ENCODE measurements at places on chromosomes 11 and 22.
A peak's percentile ranks its signal among the peaks of the same experiment; 100 is the strongest.

GRCh38 chr11:95595973-95596489, 193.6 kb downstream of the FAM76B start:
- peak; percentile 38 for DNase-seq

- DNase-seq: peak; percentile 66
These were observed 138.7 kb upstream of the E2F8 start for GRCh38 chr11:19379465-19379864.

DNA sequence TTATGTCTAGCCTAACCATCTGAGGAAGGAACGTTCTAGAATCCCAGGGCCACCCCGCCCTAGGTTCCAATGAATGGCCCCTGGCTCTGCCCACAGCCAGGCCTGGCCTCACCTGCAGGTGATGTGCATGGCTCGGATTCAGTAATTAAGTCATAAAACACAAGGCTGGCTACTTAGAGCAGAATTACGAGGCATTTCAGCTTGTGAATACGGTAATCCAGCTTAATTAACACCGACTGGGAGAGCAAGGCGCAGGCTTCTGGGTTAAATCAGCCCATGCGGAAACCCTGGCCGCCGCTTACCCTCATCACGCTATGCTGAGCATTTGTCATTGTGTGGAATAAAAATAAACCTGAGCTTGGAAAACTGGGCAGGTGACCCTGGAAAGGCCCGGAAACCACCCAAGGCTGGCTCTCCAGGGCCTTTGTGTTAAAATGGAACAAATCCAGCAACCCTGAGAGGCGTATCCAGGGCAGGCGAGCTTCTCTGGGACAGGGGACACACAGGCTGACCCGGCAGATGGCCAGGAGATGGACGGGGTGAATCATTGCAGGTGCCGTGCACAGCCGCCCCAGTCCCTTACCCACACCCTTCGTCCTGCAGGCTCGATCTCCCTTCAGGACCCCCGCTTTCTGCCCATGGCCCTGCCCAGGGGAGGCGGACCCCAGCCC, 220.2 kb downstream of the CTTN start:
- DNase-seq: no peak

DNA sequence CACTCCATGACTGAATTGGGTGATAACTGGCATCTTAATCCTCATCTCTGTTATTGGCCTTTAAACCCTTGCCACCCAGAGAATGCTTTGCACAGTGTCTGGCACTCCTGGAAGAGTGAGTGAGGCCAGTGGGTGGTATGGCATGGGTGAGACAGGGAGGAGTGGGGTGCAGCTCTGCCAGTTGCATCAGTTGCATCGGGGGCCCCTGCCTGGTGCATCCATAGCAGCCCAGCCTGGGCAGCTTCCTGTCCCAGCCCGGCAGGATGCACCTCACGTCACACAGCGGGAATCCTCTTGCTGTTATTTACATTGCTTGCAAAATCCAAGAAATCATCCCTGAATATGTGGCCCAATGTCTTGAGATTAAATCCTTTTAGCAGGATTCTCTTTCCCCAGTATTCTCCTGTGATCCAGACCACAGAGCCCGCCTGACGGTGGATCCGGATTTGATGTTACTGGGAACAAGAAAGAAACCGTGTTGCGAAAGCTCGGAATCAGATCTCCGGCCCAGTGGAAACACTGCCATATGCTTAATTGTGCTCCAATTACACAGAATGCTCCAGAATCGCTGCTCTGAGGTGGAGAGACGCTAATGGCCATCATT, 37.6 kb upstream of the MN1 start:
- no peak for DNase-seq

DNA sequence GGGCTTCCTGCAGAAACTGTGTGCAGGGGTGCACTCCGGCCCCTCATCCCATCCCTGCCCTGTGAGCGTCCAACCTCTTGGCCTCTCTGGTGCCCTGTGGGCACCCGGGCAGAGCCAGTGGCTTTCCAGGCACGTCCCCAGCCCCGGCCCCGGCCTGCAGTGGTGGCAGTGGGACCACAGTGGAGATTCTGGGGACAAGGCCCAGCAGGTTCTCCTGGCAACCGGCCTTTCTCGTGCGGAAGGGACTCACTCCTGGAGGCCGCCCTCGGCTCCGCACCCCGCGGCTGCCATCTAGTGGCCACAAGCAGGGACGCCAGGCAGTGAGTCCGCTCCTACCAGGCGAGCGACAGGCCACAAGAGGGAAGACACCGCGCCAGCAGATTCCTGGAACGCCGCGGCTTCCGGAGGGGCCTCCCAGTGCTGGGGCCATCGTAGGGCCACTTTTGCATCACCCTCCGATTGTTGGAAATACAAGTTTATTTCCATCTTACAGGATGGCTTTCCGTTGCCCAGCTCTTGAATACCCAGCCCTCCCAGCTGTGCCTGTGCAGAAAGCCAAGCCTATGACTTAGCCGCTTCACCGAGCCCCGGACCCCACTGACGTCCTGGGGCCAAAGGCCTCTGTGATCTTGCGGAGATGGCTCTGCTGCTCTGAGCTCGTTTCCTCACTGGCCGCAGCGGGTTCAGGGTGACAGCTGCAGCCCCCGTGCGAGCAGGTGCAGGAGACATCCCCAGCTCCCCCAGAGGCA, 357.3 kb downstream of the CTTN start:
- peak; percentile 74 for DNase-seq

DNA sequence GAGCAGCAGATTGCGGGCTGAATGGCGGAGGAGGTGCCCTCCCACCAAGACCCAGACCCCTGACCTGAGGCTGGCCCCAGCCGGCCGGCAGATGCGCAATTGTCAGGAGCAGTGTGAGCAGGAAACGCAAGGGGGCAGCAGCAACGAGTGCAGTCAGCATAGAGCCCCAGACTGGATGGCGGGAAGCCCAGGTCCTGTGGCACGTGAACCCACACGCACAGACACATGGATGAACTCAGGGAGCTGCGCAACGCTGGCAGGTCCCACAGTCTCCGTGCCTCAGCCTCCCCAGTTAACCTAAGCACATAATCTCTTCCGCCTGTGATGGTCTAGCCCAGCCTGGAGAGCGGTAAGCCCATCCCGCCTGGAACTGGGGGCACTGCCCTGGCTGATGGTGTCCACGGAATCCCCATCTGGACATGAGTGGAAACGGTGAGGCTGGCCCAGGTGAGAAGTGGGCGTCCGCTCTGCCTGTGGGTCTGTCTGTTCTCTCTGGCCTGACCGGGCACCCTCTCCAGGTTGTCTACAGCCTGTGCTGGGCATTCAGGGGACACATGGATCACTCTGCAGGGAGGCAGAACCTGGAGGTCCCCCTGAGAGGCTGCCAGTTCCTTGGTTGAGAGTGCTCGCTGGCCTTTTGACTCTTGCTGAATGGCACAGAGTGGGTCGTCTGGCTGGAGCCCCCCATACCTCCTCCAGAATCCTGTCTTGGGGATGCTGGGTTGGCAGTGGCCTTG, 626 bp upstream of the TBX10 start:
- peak; percentile 60 for DNase-seq
